NCI-H1436 (cell line): ENCODE measurements at places on chromosomes 6 and 20.
A peak's percentile ranks its signal among the peaks of the same experiment; 100 is the strongest.

DNA sequence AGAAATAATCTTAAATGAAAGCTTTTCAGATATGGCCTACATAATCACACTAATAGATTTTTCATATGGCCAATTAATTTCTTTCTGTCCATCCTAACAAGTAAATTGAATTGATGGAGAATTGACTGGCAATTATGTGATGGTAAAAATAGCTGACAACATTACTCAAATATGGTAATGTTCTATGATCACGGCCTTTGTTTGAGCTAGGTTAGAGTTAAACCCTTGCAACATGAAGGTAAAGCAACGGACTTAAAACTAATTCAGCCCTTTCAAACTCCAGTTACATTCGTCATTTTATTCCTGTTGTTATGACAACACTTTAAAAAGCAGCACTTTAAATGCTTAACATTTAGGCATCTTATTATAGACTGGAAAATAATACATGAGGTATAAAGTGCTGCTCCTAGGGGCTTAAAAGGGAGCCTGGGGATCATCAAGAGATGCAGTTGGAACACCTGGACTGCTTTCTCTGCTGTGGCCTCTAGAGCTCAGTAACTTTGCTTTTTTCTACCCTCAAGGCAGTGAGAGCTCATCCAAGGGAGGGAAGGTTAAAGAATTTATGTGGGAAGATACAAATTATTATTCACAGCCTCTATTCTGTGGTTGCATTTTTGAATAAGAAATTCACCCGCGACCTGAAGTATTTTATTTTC, 46.9 kb downstream of the RIPOR2 start:
- DNase-seq = no peak

GRCh38 chr6:160115421-160115820, 6.2 kb upstream of the SLC22A1 start:
- no peak for DNase-seq

GRCh38 chr6:90151576-90152422, 144.8 kb downstream of the BACH2 start:
- DNase-seq = no peak

DNA sequence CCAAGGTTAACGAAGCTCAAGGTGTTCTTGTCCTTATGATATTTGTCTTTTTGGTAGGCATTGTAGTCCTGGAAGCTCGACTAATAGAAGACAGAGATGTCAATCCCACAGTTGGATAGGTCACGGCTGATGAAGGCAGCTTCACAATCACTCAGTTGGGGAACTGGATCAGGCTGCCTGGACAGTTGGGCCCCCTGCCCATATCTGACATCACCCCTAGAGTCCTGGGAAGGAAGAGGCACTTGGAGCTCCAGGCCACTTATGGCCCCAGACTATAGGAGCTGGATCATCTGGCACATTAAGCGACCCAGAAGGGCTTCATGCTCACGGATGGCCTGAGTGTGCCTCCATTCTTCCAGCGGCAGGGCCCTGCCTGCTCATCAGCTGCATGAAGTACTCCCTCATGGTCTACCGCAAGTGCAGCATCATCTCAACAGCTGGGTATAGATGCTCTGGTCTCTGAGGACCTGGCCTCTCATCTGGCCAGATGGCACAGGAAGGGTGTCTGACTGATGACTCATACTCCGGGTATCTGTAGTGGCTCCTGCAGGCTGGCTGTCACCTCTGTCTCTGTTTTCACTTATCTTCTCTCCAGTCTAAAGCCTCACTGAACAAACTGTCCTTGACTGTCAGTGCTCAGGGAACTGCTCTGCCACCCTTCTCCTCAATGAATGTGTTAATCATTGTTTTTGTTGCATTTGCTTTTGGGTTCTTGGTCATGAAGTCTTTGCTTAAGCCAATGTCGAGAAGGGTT, 29.2 kb upstream of the SSR1 start:
- DNase-seq = no peak

GRCh38 chr20:3797592-3798372, 1.7 kb downstream of the CDC25B start:
- DNase-seq = peak; percentile 48

DNA sequence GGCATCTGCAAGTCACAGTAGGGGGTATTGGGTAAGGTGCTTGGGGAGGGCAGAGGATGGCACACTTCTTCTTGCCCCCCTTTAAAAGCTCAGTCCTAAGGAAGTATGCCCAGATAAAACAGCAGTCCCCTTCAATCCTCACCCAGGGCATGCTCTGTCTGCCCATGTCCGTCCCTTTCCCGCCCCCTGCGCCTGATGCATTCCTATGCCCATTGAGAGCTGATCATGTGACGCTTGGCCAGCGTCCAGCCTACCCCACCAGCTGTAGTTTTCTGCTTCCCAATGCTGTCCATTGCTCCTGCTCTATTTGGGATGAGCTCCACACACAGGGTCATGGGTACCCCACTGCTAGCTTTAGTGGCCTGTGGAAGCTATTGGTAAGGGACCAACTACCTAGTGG, 8.3 kb downstream of the SIGLEC1 start:
- no peak for DNase-seq

GRCh38 chr6:25360621-25361020, 81.4 kb downstream of the CARMIL1 start:
- no peak for DNase-seq

DNA sequence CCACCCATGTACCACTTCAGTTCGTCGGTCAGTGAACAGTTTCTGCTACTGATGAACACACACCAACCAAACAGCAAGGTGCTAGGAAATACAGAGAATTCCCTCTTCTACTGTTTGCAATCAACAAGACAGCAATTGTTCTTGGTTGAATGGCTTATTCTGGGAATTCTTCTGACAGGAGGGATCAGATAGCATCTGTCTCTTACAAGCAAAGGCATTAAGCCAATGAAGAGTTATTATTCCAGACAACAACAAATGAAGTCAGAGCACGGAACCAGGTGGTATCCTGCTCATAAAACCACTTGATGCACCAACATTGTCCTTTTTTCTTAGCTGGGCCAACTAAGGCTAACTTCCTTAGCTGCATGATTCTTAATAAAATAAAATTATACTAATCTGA, 37.8 kb downstream of the PTPRK start:
- DNase-seq = no peak

GRCh38 chr6:42279966-42280629, 62.4 kb upstream of the MRPS10 start:
- DNase-seq = no peak

DNA sequence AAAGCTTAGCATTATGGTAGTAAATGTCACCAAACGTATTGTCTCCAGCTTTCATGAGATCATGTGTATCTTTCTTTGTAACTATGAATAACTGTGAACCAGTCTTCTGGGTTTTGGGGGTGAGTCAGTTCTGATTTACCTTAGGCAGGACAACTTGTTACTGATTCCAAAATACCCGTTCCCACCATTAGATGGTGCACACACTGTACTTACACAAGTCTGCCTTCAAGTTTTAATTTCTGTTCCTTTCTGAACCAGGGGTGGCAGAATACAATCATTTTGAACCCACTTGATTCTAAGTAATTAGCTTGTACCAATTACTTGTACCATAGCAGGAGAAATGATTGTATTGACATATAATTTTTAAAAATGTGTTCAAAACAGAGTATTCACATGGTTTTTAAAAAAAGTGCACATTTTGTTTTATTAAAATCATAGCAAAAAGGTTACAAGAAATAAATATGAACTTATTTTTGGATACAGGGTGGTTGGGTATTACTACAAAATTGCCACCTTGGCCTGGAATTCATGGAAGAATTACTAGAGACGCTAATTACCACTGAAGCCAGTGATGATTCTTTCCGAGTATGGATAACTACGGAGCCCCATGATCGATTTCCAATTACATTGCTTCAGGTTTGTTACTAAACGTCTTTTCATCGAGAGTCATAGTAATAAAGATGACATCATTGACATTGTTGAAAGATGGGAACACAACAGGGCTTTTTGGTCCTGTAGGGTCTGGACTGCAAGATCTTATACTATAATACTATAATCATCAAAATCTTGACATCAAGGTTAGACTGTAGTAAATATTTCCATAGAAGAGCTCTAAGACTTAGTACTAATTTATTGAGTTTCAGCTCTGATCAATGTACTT, 75.2 kb upstream of the GLP1R start:
- DNase-seq = peak; percentile 27

DNA sequence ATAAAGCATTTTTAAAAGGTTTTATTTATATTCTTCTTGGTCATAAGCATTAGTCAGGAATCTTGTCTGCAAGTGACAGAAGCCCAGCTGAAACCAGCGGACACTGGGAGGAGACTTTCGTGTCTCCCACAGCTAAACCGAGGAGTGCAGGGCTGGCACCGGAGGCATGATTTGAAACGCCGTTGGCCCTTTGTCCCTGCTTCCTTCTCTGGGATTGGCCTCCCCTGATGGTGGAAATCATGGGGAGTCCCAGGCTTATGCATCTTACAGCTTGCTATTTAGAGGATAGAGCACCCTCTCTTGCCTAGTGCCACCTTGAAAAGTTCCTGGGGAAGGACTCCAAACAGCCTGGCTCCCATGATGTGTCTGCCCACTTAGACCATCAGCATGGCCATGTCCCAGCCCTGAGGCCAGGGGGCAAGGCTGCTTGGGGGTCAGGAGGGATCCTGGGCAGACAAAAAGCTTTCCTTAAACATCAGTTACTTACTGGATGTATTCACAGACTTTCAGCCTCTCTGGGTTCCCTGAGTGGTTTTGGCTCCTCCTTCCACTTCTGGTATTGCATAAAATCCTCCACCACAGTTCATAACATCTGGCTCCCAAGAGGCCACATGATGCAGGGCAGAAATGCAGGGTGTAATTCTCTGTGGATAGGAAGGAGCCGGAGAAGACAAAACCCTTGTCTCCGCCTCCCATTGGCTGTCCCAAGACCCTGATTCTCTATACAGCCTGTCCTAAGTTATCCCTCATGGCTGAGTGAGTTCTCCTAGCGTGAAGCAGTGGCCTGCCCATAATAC, 49.3 kb upstream of the INSM1 start:
- DNase-seq = no peak

GRCh38 chr20:40746251-40746650, 57.2 kb upstream of the MAFB start:
- DNase-seq = no peak

- no peak for DNase-seq
These were observed 104.4 kb downstream of the MTHFD1L start for GRCh38 chr6:150969901-150970300.

DNA sequence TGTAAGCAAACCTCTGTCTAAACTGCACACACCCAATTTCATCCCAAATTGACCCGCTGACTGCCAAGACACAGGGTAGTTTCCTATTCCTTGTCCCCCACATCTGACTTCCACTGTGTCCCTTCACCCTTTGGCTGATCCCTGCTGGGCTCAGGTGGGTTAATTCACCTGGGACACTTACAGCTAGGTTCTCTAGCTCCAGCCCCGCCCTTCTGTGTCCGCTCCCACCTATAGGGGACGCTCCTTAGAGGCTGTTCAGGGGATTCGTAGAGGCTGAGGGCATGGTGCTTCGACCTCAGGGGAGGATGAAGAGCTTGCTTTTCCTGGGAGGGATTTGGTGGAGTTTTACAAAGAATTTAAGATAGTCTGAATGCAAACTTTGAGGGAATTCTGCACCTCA, 4.0 kb upstream of the CD93 start:
- DNase-seq = no peak

DNA sequence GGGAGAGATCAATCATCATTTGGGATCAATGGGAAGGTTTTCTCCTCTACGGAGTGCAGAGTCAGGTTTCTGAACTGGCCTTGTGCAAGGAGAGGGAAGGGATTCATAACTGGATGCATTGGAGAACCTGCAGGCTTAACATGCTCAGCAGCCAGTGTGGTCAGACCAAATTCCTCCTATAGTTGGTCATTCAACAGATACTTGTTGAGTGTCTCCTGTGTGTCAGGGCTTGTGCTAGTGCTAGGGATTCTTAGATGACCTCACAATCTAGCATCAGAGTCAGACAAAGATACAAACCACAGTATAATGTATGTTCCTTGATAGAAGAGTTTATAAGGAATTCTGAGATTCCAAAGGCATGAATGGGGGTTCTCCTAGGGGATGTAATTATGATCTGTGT, 23.9 kb downstream of the RALY start:
- DNase-seq = no peak

DNA sequence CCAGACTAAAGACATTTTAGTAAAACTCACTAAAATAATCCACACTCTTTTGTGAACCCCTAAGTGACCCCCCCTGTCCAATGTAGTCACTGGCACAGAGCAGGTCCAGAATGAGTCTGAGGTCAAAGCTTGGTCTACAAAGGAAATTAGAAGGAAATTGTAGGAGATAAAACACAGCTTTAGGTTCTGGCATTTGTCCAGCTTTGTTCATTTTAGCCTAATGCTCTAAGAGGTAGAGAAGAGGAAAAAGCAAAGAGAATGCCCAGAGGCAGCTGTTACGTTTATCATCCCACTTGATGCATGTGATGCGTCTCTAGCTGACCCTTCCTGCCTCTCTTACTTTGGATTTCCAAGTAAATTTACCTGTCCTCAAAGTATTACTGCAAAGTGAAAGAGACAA, 62.5 kb downstream of the CNKSR3 start:
- peak; percentile 42 for DNase-seq

DNA sequence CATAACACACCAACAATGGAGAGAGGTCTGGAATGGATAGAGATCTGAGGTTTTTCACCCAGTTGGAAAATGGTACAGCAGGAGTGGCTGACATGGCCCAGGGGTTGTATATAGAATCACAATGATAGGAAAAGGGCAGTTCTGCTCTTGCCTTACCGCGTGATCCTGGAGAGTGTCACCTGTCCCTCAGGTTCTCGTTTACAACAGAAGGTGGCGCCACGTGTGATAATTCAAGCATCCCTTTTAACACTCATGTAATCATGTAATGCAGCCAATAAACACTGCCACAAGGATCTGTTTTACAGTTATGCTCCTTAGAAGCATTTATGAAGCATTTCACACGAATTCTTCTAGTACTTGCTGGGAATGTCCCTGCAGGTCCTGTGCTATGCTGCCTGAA, 12.9 kb upstream of the WFDC2 start:
- DNase-seq = peak; percentile 28

DNA sequence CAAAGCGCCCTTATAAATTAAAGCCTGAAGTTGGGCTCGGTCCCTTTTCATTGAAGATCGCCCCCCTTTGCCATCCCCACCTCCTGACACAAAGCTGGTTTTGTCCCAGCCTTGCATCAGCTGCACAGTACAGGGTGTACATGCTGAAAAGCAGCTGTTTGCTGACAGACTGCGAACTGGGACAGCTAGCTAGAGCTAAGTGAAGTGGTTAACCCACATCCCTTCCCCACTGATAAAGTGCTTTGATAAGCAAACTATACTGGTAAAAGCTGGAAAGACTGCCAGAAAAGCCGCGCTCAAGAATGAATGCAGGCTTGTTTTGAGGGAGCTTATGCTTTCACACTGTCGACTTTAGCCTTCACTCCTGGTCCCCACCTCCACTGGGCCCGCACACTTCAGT, 207.3 kb downstream of the GMDS start:
- DNase-seq = no peak

- no peak for DNase-seq
These were observed 436 bp downstream of the CAGE1 start for GRCh38 chr6:7389162-7389450.

DNA sequence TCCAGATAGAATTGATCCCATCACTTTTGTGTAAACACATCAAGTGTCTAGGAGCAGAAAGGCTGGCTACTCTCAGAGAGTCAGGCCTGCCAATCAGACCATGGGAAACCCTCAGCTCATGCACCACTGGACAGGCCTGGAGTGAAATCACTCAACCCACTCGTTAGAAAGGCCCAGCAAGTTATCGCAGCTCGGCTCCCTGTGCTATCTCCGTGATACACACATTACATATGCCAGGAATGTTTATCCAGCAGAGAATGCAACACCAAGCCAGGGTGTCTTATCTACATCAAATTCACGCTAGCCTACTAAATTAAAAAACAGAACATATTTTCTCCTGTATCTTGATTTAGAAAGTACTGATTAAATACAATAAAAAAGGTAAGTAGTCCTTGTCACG, 232.4 kb upstream of the FOXQ1 start:
- DNase-seq = no peak

- DNase-seq = no peak
These were observed 40.0 kb downstream of the RANBP9 start for GRCh38 chr6:13671548-13672127.
